ENCODE measurements at places on chromosomes 16 and 17.

DNA sequence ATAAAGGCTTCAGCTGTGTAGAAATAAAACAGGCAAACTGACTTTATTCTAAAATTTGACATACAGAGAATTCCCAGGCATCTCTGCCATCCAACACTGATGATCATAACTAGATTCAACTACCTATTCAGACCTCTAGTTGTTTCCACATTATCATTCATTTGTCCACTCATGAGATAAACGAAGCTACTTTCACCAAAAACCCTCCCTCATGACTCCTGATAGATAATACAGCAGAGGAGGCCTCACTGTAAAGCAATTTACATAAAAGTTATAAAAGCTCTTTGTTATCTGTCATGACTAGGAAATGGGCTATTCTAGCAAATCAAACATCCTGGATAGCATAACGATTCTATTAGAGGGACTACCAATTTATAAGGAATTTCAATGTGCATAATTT, 19.6 kb upstream of the RFFL start:
- DNase-seq: no peak

DNA sequence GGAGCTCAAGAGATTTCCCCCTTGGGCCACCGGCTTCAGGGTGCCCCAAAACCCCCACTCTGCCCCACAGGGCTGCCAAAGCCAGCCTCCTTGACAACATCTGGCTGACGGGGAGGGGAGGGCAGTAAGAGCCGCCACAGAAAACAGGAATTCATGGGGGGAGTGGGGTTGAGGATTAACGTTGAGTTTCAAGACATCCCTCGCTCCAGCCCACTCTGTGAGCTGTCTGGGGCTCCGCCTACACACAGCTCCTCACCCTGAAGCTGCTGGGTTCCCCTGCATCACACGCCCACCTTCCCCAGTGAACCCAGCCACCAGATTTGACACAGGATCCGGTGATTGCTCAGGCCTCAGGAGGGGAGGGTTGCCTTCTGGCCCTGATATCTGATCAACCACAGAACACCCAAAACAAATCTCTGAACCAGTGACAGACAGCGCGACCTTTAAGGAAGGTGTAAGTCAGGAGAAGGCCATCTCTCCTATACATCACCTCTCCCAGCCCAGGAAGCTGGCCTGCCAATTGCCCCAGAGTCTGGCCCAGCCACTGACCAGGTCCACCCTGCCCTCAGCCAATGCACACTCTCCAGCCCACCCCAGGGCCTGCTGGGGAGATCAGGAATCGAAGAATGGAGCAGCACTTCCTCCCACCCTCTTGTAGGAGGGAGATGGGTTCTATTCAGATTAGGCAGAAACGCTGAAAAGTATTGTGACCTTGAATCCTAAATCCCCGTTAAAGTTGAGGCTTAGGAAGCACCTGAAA, 132.1 kb downstream of the CLEC16A start:
- peak; percentile 68 for DNase-seq

DNA sequence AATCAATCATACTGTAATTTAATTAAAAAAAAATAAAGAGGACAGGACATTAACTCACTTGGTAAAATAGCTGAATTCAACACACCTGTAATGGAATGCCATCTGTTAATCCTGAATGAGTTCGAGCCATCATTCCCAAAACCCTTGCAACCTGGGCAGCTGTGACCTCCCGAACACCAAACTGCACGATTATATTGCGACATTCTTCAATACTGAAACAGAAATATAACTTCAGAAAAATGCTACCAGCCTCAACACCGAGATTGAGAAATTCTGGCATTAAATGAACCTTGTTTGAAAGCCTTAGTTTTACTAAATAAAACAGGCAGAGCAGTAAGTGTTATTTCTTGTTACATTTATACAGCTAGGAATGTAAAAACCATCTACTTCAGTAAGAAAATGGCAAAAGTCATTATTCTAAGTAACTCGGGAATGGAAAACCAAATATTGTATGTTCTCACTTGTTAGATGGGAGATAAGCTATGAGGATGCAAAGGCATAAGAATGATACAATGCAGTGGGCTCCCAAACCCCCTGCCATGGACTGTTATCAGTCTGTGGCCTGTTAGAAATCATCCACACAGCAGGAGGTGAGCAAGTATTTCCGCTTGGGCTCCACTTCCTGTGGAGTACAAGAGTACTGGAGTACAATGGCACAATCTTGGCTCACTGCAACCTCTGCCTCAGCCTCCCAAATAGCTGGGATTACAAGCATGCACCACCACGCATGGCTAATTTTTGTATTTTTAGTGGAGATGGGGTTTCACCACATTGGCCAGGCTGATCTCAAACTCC, 46.5 kb downstream of the CNOT1 start:
- DNase-seq: no peak

DNA sequence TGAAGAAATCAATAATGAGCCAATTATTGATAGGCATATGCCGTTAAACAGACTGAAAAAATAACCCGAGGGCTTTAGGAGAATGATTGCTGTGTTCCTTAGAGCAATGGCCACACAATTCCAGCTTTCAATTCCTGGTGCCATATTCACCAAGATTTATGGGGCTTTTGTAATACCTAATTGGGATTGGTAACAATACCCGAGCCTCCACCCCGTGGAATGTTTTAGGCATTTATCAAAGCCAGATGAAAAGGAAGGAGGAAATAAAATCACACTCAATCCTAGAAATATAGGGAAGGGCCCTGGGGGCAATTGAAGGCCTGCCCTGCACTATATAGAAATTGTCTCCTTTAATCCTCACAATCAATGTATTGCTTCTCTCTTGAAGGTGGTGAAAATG, 42.1 kb upstream of the MLYCD start:
- DNase-seq: no peak

GRCh38 chr16:13856811-13857511, 63.0 kb upstream of the ERCC4 start:
- no peak for DNase-seq

DNA sequence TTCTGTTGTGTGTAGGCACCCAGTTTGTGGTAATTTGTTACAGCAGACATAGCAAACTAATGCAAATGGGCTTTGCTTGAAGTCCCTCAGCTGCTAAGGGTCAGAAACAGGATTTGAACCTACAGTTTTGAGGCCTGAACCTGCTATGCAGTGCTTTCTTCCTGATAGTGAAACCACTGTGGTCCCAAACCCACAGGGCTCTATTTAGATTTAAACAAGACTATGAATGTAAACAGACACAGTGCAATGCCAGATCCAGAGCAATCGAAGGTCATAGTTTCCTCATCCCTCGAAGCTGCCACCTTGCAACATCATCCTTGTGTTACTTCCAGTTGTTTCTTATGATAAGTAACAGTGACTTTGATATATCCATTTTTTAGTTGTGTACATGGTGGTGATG, 630.2 kb downstream of the WWOX start:
- no peak for DNase-seq

DNA sequence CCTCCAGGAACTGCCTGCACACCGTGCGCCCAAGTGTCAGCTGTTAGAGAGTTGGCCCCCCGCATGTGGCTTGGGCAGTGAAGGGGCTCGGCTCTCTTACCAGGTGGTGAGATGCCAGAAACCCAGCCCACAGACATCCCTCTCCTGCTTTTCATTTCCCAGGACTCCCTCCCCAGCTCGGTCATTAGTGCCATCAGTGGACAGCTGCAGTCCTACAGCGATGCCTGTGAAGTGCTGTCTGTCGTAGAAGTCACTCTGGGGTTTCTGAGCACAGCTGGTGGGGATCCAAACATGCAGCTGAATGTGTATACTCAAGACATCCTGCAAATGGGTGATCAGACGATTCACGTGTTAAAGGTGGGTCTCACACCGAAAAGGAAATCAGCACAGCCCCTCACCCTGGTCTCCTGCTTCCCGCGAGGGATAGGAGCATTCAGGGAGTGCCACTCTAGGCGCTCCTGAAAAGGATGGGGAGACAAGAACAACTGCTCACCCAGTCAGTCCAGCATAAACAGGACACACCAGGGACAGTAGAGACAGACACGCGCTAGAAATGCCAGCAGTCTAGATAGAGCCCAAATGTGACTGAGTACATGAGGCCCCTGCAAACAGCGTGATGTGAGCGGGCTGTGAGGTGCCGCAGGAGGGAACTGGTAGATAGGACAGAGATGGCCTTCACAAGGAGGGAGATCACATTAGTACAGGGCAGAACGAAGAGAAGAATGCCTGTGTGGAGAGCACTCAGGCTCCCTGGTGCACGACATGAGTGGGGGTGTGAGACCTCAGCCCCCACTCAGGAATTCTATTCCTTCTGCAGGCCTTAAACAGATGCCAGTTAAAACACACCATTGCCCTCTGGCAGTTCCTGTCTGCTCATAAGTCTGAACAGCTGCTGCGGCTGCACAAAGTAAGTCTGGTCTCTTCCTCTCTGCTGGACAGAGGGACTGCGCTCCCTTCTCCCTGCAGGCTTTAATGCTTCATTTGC, 25.7 kb upstream of the ENDOV start:
- no peak for DNase-seq

GRCh38 chr16:68155425-68155824, 70.3 kb downstream of the NFATC3 start:
- DNase-seq: no peak

GRCh38 chr17:83203073-83203471, 123.7 kb downstream of the METRNL start:
- DNase-seq: peak; percentile 3

GRCh38 chr17:77935121-77935571, 23.4 kb upstream of the TNRC6C start:
- DNase-seq: no peak

- DNase-seq: no peak
Observed at GRCh38 chr16:89944773-89945172, 3.8 kb upstream of the DEF8 start.

- no peak for DNase-seq
Observed at GRCh38 chr16:49486400-49486799, 112.8 kb downstream of the C16orf78 start.

DNA sequence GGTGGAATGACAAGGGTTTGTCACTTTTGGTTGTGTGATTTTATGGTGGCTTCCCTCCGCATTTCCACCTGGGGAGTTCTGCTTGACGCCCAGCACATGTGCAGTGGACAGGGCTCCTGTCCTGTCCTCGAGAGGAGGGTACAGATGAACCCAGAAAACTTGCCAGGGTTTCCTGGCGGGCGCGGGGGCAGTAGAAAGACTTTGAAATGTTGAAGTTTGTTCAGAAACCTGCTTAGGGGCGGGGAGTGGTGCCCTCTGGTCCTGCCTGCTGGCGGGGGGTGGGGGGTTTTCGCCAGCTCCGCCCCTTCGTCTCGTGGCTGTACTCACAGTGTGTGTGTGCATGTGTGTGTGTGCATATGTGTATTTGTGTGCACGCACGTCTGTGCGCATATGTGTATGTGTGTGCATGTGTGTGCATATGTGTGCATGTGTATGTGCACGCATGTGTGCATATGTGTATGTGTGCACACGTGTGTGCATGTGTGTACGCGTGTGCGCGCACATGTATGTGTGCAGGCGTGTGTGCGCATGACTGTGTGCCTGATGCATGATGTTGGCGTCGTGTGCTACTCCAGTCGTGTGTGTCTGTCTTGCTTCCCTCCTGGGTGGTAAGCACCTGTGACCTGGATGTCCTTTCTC, 6.8 kb downstream of the FN3KRP start:
- DNase-seq: no peak

GRCh38 chr17:73914536-73915274, 270.5 kb upstream of the SDK2 start:
- DNase-seq: no peak

GRCh38 chr16:86581458-86581857, 3.1 kb downstream of the FOXL1 start:
- no peak for DNase-seq

DNA sequence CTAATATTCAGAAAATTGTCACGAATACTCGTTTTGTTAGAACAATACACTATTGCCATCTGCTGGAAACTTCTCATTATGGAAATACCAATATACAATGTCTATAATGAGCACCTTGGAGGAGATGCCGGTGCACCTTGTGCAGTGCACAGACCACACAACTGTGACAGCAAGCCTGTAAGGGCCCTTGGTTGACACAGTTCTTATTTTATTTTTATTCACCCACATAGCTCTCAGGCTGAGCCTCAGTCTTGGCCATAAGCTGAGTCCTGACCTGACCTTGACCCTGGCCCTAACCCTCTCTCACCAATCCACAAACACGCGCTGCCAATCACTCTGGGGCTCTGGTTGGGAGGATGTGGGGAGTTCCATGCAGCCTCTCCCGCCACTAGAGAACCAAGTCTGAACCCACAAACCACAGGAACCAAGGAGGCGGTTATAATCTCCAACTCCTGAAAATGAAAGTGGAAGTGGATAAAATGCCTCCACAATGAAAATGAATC, 7.6 kb downstream of the AIPL1 start:
- peak; percentile 35 for DNase-seq

- DNase-seq: no peak
Observed at GRCh38 chr16:68920349-68920748, 77.0 kb downstream of the TANGO6 start.

DNA sequence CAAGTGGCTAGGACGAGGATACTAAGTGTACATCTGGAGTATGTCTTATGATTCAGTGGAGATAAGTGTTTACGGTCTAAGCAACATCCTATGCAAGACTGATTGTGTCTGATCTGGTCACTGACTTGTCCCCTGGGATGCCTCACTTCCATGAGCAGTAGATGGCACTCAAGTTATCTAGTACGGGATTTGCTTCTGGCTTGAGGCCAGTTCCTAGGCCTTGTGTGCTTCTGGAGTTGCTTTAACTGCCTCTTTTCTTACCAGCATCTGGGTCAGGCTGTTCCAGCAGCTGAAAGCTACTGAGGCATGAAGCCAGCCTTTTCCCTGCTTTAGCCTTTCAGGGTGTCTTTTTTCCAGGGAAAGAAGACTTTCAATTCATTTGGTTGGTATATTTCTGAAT, 23.0 kb downstream of the SUPT6H start:
- no peak for DNase-seq

GRCh38 chr16:17224879-17225281, 245.9 kb downstream of the XYLT1 start:
- no peak for DNase-seq

GRCh38 chr16:53924331-53925106, 220.6 kb downstream of the FTO start:
- no peak for DNase-seq

DNA sequence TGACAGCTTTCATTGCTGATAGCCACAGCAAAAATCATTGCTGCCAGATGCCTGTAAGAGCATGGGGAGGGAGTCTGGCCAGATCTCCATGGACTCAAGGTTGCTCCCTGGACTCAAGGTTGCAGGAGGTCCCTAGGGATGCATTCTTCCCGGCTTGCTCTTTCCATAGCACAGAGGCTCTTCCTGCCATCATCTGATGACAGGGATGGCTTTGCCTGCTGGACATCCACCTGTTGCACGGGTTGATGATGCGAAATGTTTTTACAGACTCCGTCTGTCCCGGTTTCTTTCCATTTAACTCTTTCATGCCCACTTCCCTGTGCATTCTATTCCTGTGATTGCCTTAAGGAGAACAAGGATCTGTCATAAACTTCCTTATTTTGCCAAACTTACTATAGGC, 115.6 kb upstream of the HSBP1 start:
- DNase-seq: no peak
